ENCODE measurements at places on chromosomes 4 and X.

DNA sequence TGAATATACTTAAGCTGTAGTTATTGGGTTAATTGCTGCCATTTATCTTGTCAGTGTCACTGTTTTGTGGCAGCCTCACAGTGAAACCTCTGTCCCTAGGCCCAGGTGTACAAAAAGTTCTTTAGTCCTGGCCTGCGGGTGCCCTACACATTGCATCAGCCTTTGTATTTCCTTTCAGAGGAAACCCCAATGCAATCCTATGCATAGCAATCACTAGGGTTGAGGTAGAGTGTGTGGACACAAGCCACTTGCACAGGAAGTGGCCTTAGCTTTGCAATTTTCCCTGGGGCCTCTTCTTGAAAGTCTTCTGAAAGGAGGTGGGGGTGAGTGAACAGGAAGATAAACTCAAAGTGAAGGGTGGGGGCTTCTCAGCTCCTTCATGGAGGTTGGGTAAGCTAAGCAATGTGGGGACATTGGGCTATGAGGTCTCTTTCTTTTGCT, 27.8 kb downstream of the VSIG4 start:
- ATAC-seq: peak; percentile 45

DNA sequence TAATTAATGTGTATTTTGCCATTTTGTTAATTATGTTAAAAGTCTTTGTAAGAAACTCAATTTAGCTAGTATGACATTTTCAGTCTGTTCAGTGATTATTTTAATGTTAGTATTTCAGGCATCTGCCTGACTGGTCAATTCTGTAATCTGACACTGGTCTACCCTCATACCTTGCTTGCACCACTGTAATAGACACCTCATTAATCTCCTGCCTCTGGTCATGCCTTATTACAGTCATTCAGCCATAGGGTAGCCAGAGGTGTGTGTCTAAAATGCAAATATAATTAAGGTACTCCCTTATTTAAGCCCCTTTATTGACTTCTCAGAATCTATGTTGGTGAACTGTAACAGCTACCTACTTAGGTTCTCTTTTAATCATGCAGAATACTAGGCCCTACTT, 861.1 kb upstream of the IGFBP7 start:
- ATAC-seq: no peak

DNA sequence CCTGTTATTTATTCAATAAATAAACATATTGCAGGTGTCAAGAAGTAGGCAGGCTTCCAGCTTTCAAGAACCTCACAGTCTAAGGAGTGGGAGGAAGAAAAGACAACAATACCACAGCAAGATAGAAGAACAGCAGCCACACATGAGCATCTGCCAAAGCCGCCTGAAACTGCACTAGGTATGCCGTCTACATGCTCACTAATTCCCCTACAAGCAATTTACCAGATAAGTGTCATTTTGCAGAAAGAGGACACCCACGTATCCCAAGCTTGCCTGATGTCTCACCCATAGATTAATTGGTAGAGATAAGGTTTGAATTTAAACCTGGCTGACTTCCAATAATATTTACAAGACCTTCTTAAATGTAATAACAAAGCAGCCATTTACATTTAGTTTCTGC, 439.4 kb upstream of the CPEB2 start:
- ATAC-seq: no peak

GRCh38 chr4:5045097-5045496, 6.2 kb upstream of the STK32B start:
- ATAC-seq: no peak

DNA sequence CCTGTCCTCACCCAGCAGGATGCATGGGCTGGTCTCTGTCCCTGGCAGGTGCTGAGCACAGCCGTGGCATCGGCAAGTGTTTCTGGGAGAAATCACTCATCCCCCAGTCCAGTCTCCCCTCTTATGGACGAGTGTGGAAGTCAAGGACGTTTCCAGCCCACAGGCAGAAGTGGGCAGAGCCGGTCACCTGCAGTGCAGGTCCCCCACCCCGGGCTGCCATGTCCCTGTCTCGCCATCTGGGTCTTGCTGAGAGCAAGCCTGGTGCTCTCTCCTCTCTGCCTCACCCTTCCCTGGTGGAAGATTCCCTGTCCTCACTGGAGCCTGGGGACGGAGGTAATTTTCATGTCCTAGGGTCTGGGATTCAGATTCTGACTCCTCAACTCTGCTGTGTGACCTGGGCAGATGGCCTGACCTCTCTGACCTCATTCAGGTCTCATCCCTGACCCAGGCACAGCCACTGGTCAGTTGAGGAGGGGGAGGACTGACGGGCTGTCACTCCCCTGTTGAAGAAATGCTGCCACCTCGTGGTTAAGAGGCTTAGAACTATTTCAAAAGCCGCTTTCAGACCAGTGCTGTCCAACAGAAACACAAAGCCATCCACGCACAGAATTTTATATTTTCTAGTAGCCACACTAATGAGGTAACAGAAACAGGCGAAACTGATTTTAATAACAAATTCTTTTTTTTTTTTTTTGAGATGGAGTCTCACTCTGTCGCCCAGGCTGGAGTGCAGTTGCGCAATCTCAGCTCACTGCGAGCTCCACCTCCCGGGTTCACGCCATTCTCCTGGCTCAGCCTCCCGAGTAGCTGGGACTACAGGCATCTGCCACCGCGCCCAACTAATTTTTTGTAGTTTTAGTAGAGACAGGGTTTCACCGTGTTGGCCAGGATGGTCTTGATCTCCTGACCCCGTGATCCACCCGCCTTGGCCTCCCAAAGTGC, 1.8 kb downstream of the CPZ start:
- ATAC-seq: peak; percentile 52
